CD4-positive, alpha-beta T cell (primary cell): ENCODE measurements at places on chromosomes 5 and 9. TPM values are rescaled to one million over a fixed set of nuclear protein-coding genes. Genes with fewer than 3 reads are reported as not detected.

DNA sequence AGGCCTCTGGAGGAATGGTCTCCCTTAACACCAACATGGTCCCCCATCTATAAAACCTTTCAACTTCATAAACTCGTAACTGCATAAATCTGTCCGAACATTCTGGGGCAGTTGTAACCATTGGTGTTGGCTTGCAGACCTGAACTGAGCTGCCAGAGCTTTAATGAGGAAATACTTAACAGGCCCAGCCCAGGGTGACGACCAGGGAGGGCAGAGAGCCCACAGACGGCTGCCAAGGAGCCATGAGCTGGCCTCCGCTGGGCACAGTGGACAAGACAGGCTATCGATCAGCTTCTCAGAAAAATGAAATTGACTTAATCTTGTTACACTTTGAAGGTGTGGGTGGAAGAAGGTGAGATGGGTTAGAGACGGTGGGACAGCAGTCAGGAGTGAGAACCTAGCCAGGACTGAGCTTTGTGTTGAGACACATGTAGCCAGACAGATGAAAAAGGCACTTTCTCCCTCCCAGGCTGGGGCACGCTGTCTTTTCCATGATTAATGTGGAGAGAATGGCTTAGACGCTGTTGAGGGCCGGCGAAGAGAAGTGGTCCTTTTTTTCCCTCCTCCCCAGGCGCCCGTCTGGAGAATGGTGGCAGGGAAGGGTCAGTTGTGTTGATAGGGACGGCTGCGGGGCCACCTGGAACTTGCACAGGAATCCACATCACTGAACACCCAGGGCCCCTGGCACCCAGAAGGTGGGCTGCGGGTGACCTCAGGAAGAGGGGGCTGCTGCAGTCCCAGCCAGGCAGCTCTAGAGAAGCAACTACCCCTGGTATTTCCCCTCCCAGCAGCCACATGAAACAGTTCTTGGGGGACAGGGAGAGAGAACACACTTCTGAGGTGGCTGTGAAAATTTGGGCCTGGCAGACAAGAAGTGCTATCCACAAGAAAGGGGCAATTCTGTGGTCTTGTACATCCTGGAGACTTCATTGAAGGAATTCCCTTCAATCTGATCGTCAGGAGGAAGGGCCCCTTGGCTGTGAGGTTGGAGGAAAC, 27.3 kb upstream of the TCOF1 start:
- DNase-seq, result no peak

CMYA5 gene
- total RNA-seq, result 0.22 TPM

- DNase-seq, result no peak
Measured at GRCh38 chr5:54320256-54320655, 9.9 kb upstream of the ARL15 start.

ZBED3 gene
- total RNA-seq, result 3.7 TPM

GRCh38 chr5:141680751-141681201, 1.3 kb downstream of the ARAP3 start:
- no peak for DNase-seq

DNA sequence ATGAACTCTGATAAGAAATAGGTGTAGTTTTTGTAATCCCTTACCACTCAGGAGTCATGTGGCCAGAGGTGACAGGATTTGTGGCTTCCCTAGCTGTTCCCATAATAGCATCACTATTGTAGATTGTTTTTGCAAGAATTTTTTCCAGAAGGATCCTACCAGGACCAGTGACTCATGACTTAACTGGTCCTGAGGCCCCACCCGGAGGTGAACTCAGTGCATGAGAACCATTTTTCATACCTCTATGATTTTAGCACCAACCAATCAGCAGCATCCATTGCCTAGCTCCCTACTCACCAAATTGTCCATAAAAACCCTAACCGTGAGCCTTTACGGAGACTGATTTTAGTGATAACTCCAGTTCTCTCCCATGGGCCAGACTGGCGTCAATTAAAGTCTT, 484.8 kb downstream of the PSAT1 start:
- DNase-seq, result no peak
